ENCODE measurements at places on chromosomes 12 and 14.

- DNase-seq = no peak
These were observed 1.3 kb downstream of the TEAD4 start for GRCh38 chr12:2960390-2960956.

GRCh38 chr12:29415111-29415510 lies 34.1 kb upstream of the ERGIC2 start:
- DNase-seq = no peak

DNA sequence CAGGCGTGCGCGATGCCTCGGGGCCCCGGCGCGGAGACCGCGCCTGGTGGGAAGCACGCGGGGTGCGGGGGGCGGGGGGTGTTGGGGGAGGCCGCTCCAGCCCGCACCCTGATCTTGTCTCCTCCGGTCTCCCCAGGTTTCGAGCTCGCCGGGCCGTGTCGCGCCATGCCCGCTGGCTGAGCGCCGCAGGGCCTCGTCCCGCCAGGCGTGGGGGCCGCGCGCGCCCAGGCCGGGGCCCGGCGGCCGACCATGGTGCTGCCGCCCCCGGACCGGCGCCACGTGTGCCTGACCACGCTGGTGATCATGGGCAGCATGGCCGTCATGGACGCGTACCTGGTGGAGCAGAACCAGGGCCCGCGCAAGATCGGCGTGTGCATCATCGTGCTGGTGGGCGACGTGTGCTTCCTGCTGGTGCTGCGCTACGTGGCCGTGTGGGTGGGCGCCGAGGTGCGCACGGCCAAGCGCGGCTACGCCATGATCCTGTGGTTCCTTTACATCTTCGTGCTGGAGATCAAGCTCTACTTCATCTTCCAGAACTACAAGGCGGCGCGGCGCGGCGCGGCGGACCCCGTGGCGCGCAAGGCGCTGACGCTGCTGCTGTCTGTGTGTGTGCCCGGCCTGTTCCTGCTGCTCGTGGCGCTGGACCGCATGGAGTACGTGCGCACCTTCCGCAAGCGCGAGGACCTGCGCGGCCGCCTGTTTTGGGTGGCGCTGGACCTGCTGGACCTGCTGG lies 2.4 kb downstream of the TMEM121 start:
- DNase-seq = no peak

DNA sequence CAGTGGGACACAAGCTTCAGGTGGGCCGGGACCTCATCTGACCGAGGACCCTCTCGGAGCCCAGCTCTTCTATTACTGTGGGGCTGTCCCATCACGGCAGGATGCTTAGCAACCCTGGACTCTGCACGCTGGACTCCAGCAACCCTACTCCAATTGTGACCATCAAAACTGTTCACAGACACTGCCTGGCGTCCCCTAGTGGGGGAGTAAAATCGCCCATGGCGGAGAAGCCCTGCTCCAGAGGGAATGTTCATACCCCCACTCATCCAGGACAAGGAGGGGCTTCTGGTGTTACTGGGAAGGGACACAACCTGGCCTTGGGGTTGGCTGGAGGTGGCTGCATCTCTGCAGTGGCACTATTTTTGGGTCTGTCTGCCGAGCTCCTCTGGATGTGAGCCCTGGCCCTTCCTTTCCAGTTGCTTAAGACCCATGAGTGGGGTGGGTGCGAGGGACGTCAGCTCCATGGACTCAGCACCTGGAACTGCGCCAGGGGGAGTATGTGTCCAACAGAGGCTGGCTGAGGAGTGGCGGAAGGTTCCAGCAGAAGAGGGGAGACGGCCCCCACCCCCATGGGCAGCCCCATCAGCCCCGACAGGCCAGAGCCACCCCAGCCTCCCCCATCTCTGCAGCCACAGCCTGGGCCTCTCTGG lies 103.8 kb downstream of the RFLNA start:
- no peak for DNase-seq

- DNase-seq = no peak
These were observed 26.1 kb upstream of the IFNG start for GRCh38 chr12:68185598-68185997.

DNA sequence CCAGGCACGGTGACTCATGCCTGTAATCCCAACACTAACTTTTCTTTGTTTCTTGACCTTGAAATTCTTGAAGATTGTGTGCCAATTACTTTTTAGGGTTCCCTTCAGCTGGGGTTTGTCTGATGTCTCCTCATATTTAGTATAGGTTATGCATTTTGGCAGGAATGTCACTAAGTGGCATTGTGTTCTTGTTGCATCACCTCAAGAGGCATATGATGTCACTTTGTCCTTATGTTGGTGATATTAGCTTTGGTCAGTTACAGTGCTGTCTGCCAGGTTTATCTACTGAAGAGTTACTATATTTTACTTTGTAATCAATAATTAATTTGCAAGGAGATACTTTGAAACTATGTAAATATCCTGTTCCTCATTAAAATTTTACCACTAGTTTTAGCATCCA lies 61.0 kb upstream of the BTG1 start:
- no peak for DNase-seq

GRCh38 chr12:103327676-103328075 lies 168.1 kb downstream of the C12orf42 start:
- no peak for DNase-seq

DNA sequence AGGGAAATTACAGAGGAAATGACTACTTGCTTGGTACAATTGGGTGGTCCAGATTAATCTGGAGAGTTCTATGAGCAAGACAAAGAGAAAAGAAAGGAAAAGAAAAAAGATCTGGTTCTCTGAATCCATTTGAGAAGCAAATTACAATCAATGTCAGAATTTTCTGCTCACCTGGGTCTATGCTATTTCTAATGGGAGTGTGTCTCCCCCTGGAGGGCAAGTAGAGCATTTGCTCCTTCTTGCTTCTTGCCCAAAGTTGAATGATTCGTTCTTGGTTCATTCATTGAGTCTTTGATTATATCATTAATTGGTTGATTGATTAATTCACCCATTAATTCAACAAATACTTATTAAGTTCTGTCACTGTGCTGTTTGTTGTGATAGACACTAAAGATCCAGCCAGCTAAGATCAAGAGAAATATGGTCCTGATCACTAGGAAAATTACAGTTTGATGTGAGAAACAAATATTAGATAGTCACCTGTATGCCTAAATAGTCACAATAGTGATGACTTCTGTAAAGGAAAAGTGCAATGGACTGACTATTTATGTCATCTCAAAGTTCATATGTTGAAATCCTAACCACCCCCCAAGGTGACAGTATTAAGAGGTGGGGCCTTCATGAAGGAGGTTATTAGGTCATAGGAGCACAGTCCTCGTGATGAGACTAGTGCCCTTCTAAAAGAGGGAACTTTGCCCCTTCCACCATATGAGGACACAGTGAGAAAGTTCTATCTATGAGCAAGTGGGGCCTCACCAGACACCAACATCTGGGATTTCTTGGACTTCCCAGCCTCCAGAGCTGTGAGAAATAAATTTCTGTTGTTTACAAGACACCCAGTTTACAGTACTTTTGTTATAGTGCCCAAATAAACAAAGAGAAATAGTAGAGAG lies 8.0 kb upstream of the ASB8 start:
- DNase-seq = no peak

- DNase-seq = peak; percentile 35
These were observed at the start of gene HDAC7 for GRCh38 chr12:47819896-47820630. Gene HDAC7 (minus strand): TSS chr12:47819903. CDS start chr12:47819785, 118 bp downstream.

- DNase-seq = no peak
These were observed 294.8 kb upstream of the TMPO start for GRCh38 chr12:98220636-98221035.

DNA sequence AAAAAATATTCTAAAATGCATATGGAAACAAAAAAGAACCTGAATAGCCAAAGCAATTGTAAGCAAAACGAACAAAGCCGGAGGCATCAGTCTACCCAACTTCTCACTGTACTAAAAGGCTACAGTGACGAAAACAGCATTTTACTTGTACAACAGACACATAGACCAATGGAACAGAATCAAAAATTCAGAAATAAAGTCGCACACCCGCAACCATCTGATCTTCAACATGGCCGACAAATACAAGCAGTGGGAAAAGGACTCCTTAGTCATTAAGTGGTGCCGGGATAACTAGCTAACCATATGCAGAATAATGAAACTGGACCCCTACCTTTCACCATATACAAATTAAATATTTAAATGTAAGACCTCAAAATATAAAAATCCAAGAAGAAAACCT lies 203.9 kb upstream of the PPFIA2 start:
- DNase-seq = no peak

- no peak for DNase-seq
These were observed 87.3 kb upstream of the LRIG3 start for GRCh38 chr12:59007620-59008019.

DNA sequence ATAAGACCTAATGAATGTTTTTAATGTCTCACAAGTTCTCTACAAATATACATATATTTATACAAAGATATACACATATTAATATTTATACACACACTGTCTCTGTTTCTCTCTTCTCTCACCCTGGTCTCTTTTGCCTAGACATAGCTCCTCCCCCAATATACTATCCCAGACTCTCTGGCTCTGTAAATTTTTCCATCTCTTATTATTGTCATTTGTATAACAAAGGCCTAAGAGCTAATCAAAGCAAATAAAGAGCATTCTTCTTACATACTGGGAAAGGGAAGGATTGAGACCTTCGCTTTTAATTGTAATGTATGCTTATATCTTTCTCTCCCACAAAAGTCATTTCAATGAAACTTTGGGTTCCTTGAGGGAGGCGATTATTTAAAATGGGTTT lies 318.1 kb downstream of the ADAMTS20 start:
- DNase-seq = no peak

DNA sequence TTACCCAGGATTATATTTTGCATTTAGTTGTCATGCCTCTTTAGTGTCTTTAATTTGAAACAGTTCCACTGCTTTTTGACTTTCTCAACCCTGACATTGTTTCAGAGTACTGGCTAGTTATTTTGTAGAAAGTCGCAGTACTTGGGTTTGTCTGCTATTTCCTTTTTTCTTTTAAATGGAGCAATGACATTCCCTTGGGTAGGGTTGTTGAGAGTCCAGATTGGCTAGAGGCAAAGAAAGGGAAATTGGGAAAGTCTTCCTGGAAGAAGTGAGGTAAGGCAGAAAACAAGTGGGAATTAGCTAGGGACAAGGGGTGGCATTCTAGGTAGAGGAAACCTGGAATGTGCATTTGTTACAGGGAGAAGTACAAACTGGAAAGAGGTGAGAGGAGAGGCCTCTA lies 245.9 kb downstream of the EMP1 start:
- no peak for DNase-seq

GRCh38 chr14:26687301-26687837 lies 89.5 kb upstream of the NOVA1 start:
- no peak for DNase-seq

- no peak for DNase-seq
These were observed 2.6 kb downstream of the GDF11 start for GRCh38 chr12:55745361-55746173.

- DNase-seq = no peak
These were observed 225.6 kb downstream of the GXYLT1 start for GRCh38 chr12:41919048-41919447.

GRCh38 chr12:59396519-59396918 lies 199.3 kb upstream of the SLC16A7 start:
- no peak for DNase-seq

GRCh38 chr12:22329621-22330020 lies 4.9 kb downstream of the ST8SIA1 start:
- no peak for DNase-seq

- DNase-seq = no peak
These were observed 24.0 kb upstream of the PDE1B start for GRCh38 chr12:54525383-54525782.

DNA sequence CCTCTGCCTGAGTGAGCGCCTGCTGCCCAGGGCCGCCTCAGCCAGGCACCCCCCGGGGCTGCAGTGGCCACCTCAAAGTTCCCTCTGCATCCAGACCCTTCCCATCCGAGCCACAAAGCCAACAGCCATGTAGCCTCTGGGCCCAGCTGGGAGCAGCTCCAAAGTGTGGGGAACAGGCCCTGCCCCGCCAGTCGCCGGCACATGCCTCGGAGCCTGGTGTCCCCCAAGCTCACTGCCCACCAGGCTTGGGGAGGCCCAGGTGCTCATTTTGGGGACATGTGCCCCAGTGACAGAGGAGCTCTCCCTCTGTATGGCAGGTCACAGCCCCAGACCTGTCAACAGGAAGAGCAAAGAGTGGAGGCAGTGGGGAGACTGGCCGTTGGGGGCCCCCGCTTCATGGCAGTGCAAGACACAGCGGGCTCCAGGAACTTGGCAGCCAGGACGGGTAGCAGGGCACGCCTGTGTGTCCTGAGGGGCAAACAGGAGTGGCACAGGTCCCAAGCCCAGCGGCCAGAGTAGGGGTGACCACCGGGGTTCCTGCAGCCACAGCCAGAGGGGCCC lies 29.9 kb downstream of the JAG2 start:
- no peak for DNase-seq

GRCh38 chr12:117847371-117847770 lies 121.4 kb downstream of the KSR2 start:
- DNase-seq = no peak

DNA sequence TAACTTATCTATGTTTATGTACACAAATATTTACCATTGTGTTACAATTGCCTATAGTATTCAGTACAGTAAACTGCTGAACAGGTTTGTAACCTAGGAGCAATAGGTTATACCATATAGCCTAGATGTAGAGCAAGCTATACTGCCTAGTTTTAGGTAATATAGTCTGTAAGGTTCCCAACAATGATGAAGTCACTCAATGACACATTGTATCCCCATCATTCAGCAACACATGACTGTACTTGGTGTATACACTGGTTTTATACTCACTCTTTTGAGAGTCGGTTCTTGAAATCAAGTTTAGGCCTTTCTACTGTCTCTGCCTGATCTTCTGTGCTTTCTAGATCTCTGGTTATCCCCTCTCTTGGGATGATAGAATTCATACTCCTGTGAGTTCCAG lies 5.5 kb downstream of the RNASE1 start:
- DNase-seq = no peak
